Spleen (tissue), 13 donors: ENCODE measurements at places on chromosomes 11 and 22. TPM values are rescaled to one million over a fixed set of nuclear protein-coding genes. Genes with fewer than 3 reads are reported as not detected.
A peak's percentile ranks its signal among the peaks of the same experiment; 100 is the strongest.

DNA sequence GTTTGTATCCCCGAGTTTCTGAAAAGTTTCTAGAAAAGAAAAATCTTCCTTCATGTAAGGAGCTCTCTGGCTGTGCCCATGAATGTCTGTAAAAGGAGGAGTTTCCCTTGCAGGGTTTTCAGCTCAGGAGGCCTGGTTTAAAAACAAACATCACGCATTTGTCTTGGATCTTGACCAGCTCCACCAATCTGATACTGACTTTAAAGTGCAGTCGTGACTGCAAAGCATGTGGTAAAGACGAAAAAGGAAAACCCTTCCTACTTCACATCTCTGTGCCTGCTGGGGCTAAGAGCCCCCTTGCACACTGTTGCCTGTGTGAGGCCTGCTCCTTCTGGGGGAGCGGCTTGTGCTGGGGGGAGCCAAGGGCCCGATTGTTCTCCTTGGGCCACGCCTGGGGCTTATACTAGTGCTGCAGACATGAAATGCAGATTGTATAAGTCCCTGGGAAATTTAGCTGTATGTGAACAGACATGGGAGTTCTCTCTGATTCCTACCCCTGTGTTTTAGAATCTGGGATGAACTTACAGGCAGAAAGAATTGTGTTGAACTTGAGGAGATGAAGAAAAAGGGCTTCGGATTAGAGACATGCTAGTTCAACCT lies 62.1 kb downstream of the ADAMTS15 start:
- no peak for DNase-seq

- DNase-seq, result no peak
Observed at GRCh38 chr11:119404872-119405271, 18.1 kb downstream of the THY1 start.

The TRIM6 gene
- total RNA-seq, result 1.5 TPM

The GGT5 gene
- 44.3 TPM for total RNA-seq

GRCh38 chr11:131491503-131491902 lies 121.1 kb downstream of the NTM start:
- DNase-seq, result no peak

DNA sequence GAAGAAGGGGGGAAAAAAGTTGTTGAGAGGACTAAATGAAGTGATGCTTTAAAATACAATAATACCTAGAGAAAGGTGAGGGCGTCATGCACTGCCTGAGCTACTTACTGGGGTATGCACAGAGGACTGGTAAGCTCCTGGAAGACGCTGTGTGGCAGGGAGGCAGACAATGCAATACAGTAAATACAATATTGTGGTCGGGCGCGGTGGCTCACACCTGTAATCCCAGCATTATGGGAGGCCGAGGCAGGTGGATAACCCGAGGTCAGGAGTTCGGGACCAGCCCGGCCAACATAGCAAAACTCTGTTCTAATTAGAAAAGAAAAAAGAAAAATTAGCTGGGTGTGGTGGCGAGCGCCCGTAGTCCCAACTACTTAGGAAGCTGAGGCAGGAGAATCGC lies 683 bp upstream of the SYTL2 start:
- DNase-seq, result no peak

The APLNR gene
- total RNA-seq, result 155 TPM

The GCAT gene
- total RNA-seq, result 1.4 TPM

The ROBO4 gene
- 96.9 TPM for total RNA-seq

The NPAT gene
- 36.8 TPM for total RNA-seq

The NRGN gene
- total RNA-seq, result 61.2 TPM

GRCh38 chr22:44254811-44255210 lies 57.9 kb downstream of the SHISAL1 start:
- no peak for DNase-seq

- no peak for DNase-seq
Observed at GRCh38 chr11:130522284-130522961, 74.0 kb downstream of the ADAMTS15 start.

DNA sequence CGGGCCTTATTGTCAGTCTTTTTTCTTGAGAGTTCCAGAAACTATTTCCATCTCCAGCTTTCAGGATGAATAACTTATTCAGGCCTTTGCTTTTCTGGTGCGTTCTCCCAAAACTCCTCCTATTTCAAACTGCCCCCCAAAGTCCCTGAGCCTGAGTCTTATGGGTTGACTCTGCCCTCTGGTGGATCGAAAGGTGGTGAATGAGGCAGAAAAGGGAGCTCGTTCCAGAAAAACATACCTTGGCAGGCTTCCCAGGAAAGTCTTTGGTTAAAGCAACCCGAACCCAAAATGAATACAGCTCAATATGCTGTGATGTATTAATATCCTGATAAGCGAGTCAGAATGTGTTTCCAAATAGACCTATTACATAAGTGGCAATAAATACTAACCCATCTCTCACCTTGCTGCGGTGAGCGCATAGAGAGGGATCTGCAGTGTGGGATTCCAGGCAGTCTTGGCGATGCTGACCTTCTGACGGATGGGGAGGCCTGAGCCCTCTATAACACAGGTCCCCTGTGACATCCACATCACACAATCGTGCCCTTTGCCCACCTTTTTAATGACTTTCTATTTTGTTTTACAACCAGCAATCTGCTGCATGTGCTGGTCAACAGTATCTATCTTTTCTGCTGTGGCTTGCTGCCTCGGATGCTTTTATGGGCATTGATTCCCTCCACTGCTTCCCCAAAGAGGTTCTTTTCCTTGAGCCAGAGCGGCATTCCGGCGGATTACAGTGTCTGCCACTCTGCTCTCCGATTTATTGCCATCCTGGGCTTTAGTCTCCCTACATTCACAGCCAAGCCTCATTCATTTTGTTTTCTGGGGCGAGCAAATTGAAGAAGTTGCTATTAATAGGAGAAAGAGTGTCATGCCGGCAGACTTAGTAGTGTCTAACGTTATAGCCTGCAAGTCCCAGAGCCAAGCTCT lies 756.8 kb downstream of the NTM start:
- DNase-seq, result no peak

DNA sequence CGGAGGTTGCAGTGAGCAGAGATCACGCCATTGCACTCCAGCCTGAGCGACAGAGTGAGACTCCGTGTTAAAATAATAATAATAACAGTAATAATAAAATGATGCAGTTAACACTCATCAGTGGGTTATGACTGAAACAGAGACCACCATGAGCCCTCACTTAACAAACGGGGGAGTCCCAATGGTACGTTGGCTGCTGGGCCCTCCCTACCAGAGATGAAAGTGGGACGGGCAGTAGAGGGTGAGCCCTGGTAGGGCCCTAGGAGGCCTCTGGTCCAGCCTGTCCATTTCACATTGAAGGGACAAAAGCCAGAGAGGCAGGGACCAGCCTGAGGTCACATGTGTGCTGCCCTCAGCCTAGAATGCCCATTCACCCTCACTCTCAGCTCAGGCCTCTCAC lies 13.7 kb upstream of the KIAA0930 start:
- no peak for DNase-seq

The KRTAP5-11 gene
- total RNA-seq, result not detected

DNA sequence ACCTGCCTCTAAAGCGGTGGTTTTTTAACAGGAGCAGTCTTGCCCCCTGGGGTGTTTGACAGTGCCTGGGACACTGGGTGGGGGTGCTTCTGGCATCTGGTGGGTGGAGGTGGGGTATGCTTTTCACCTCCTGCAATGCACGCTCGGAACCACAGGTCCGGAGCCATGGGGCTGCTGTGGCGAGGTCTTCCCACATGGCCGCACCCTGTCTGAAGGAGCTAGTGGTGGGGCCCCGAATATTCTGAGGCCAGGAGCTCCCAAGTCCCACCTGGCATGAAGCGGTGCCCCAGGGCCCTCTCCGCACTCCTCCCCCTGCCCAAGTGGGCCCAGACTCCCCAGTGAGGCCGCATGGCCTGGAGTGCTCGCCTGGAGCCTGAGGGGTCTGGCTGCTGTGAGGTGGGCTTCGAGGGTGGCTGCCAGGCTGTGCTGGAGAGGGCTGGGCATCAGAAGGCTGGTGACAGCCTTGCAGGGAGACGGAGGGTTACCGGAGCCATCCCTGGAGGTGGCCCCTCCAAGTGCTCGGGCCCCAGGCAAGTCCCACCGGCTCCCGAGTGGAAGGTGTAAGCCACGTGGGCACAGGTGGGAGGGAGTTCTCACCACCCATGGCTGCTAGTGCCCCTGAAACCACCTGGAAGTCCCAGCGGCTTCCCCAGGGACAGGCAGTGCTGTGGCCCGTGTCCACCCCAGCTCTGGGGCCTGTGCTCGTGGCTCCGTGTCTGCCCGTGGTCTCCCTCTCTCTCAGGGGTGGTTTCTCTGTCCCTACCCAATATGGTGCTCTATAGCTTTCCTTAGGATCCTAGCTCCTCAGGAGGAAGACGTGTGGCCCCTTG lies 15.1 kb downstream of the TBX1 start:
- DNase-seq, result peak; percentile 64

DNA sequence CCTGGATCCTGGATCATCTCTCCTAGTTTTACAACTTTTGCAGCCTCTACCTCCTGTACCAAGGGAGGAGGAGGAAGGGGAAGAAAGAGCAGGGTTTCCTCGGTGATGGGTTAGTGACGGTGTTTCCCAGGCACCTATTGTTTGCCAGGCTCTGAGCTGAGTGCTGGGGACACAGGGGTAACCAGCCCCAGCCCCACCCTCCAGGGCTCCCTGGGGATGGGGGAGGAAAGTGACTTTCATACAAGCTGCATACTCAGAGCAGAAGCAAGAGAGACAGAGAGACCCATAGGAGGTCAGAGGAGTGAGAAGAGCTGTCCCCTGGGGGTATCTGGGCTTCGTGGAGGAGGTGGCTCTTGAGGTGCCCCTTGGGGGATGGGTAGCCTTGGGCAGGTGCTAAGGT lies 89.4 kb upstream of the THY1 start:
- DNase-seq, result no peak

The MPEG1 gene
- total RNA-seq, result 334 TPM

- no peak for DNase-seq
Observed at GRCh38 chr11:64122411-64123410, 43.2 kb downstream of the MACROD1 start.

- DNase-seq, result no peak
Observed at GRCh38 chr11:128905345-128906184, 14.4 kb downstream of the KCNJ5 start.

The TMPRSS13 gene
- total RNA-seq, result 1.7 TPM

DNA sequence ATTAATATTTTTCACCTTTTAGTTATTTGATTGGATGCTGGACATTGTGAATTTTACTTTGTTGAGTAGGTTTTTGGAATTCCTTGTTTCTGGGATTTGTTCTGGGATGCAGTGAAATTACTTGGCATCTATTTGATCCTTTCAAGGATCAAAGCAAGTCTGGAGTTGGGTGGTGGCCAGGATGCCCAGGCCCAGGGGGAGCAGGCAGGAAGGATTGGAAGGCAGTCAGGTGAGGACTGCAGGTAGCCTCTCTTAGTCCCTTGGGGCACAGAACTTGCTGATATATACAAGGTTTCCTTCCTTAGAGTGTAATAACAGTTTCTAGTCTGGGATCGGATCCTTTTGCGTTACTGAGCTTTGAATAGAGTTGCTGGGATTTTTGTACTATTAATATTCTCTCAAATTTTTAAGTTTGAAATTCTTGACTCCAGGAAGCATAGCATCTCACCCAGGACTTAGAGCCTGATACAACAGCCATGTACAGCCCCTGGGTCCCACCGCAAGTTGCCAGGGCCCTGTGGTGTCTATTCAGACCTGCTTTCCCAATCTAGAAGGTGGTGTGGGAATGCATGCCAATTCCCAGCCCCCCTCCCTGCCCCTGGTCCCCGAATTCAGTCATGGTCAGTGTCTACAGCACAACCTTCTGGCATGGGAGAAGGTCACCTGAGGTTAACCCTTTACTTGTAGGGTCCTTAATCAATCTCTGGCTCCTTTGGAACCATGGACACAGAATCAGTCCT lies 6.1 kb downstream of the ZNF74 start:
- DNase-seq, result no peak

The SCN4B gene
- 0.23 TPM for total RNA-seq

- peak; percentile 79 for DNase-seq
Observed at GRCh38 chr11:34624069-34624468, 3.2 kb downstream of the EHF start.
